Stimulated activated CD4-positive, alpha-beta T cell treated with anti-CD3 and anti-CD28 coated beads, Interleukin-1b, Interleukin-23, amount 100 ng/mL, for 48 hours (primary cell): ENCODE measurements at places on chromosomes 12 and 14.

DNA sequence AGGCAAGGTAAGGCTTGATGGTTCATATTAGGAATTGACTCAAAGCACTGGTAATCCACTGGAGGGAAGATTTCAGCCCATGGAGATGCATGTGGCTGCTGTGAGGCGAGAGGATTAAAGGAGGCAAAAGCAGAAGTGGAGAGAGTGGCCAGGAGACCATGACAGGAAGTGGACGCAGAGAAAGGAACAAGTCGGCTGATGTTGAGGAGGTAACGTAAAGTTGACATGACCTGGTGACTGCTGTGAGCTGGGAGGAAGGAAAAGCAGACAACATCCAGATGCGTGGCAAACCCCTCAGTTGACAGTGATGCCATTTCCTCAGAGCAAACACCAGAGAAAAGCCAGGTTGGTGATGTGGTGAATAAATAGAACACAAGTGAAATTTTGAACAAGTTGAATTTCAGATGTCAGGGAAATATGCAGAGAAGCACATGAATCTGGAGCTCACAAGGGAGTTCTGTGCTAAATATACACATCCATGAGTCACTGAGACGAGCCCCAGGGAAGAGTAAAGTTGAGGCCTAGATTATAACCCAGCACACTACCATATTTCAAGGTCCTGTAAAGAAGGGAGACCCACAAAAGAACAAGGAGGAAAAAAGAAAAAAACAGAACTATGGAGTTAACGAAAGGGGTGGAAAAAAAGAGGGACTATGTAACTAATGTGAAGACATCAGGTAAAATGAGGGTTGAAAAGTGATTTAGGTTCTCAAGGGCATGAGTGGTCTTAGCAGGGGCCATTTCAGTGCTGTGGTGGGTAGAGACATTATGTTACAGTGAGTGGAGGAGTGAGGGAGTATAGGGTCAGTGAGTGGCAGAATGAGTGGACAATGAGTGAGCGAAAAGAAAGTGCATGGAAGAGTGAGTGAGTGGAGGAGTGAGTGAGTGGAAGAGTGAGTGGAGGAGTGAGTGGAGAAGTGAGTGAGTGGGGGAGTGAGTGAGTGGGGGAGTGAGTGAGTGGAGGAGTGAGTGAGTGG lies 61.6 kb upstream of the GZMB start:
- no peak for DNase-seq

DNA sequence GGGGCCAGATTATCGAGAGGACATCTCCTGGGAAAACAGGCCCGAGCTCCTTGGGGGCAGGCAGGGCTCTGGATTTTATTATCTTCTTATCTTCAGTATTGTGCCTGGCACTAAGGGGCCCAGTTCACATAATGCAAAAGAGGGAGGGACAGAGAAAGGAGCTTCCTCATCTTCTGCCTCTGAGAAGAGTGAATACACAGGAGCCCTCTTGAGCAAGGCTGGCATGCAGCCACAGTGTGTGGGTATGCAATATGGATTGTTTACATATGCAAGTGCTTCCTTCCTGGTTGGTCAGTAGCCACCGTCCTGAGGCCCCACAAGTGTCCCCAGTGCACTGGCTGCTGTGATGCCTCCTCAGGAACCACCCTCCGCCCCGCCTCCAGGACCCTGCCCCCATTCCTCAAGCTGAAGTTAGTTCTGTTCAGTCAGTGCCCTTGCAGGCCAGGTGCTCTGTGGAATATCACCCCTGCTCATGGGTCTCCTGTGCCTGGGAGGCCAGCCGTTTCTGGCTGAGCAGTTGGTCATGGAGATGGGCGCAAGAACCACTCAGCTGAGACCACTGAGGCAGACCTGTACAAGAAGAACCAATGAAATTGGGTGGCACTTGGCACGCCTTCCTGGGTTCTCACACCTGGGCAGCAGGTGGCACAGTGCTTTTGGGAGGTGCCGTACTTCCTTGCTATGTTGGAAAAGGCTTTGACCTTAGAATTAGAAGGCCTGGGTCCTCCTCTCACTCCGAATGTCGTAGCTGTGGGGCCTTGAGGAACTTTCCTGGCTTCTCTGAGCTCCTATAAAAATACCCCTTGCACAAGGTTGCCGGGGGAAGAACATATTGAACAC lies 35.1 kb upstream of the ACTN1 start:
- DNase-seq = no peak

- DNase-seq = no peak
Measured at GRCh38 chr14:71863049-71863448, 69.2 kb upstream of the RGS6 start.

DNA sequence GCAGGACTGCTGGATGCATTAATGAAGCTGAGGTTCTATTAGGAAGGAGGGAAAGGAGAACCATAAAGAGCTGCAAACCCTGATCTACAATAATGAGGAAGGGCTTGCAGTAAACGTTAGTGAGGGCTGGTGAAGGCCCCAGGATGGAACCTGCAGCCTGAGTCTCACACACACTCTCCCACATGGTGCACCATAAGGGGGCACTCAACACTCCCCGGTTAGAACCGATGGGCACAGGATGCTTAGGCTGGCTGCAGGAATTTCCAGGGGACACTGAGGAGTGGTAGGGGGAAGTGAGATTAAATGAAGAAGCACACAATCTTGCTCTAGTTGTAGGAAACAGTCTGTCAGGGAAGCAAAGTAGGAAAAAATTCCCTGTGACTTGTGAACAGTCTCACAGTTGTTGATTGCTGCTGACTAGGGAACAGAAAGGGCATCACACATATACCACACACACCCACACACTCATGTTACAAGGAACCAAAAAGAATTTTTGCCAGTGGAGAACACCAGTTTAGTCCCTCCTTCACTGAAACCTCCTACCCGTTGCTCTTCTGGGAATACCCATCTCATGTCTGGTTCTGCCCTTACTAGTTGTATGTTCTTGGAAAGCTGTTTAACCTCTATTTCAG lies 56.2 kb upstream of the FERMT2 start:
- no peak for DNase-seq

GRCh38 chr12:45322810-45323209 lies 106.9 kb downstream of the ANO6 start:
- DNase-seq = no peak

DNA sequence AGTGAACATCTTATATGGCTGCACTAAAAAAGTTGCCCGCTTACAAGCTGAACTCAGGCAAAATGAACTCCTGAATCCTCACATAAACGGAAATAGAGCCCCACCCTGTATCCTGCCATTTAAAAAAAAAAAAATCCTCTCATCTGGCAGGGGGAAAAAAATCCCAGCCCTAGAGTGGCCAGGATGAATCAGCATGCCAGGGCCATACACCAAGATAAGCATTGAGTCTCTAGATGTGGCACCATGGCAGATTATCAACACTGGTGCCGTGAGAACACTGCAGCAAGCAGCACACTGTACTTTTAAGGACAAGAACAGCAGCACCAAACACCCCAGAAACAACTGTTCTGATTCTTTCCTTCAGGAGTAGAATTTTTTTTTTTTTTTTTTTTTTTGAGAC lies 65.5 kb downstream of the RASSF3 start:
- DNase-seq = no peak

- DNase-seq = no peak
Measured at GRCh38 chr12:16523284-16523950, 82.5 kb downstream of the LMO3 start.

DNA sequence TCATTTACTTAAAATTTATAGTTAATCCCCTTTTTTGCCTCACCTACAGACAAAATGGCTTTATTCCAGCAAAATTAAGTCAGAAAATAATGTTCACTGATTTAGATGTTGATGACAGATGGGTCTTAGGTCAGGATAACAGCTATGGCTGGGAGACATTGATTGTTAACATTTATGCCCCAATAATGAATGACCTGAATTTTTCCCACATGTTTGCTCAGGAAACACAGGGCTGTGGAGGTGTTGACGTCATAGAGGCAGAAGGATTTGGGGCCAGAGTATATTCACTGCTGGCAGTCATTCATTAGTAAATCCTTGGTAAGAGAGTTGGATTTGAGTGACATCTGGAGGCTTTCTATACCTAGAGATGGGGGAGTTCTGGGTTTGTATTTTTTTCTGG lies 121.3 kb downstream of the PDE3A start:
- no peak for DNase-seq

GRCh38 chr12:67701121-67701520 lies 52.6 kb downstream of the DYRK2 start:
- DNase-seq = no peak

DNA sequence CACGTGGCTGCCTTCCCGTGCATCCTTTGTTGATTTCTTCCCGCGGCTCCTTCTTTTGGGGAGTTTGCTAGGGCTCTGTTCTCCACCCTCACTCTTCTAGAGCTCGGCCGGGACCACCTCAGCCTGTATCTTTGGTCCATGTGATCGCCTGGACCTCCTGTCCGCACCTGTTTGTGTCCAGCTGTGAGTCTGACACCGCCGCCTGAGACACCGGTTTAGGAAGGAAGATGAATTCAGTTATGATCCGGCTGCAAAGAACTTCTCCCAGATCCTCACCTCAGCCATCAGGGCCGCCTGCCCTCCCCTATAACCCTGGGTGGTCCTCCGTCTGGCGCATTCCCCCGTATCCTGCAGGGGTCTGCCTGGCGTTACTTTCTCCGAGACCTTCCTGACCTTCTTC lies 690 bp upstream of the TDRD9 start:
- DNase-seq = no peak

DNA sequence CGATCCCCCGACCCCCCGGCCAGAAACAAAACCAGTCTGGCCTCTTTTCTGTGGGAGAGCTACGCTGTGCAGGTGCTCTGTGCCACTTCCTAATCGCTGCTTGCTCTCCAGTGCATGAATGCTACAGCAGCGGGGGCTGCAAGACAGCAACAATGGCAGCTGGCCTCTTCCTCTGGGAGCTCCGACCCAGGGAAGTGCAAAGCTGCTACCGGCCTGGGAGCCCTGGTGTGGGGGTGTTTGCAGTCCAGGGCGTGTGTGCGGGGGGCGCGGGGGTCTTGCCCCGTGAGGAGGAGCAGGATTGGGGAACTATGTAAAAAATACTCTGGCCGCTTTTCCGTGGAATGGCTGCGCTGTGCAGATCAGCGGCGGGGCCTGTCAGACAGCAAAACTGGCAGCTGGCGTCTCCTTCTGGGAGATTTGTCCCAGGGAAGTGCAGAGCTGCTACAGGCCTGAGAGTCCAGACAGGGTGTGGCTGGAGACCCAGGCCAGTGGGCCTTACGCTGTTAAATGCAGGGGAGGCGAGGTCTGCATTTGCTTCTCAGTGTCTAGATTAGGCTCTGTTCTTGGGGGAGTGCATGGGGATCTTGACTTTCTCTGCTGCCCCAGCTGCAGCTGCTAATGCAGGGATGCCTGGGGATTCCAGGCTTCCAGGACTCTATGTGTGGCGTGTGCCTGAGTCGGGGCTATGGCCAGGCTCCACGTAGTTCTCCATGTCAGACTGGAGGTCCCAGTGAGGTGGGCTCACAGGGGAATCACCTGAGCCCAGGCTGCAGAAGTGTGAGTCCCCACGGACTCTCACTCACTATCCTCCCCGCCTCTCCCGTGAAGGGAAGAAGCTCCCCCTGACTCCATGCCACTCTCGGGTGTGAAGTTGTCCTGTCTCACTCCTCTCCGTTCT lies 344.5 kb downstream of the AEBP2 start:
- DNase-seq = no peak

DNA sequence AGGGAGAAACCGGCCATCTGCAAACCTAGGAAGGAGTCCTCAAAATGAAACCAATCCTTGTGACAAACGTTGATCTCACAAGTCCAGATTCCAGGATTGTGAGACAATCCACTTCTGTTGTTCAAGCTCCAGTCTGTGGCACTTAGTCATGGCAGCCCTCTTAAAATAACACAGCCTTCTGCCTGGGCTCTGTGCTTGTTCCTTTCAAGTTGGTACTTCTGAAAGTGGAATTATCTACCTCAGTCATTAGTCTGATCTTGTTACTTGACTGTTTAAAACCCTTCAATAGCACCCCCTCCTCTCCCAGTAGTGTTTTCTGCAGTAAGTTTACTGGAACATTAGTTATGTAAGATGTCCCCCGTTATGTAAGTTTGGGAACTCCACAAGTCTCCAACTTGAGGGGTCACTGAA lies 111.0 kb upstream of the HIF1A start:
- DNase-seq = no peak

GRCh38 chr12:95182868-95183415 lies 34.3 kb downstream of the FGD6 start:
- DNase-seq = peak; percentile 38

DNA sequence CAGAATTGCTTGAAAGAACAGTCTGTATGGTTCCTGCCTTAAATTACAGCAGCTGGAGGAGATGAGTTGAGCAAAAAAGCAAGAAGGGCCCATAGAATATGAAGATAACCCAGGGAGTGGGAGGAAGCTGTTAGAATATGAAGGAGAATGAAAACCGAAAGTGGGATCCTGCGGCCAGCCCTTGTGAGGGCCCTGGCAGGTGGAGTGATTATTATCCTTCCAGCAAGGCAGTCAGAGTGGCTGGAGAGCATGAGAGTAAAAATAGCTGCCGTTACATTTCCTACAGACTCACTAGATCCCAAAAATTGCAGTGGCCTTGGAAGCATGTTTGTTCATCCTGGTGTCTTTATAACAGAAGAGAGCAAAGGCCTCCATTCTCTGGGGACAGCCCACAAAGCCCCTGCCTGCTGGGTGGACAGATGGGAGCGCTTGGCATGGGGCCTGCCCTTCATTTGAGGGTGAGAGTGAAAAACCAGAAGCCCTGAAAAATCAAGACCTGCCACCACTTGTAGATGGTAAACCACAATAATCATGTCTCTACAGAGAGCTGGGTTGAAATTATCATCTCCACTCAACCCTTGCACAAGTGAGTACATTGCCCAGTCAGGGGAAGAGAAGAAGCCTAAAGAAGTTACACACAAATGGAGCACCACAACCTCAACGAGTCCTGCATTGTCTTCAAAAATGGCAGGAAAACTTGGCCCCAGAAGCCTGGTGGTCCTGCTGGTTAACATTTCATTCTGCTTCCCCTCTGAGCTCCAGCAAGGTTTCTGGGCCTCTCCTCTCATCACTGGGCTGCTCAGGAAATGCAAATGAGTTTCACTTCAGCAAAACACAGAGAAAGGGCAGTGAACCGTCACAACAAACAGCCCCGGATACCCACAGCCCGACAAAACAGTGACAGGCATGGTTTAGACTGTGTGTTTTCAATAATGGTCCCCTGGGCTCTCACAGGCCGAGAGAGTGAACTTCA lies 20.5 kb downstream of the ZDHHC22 start:
- DNase-seq = no peak

DNA sequence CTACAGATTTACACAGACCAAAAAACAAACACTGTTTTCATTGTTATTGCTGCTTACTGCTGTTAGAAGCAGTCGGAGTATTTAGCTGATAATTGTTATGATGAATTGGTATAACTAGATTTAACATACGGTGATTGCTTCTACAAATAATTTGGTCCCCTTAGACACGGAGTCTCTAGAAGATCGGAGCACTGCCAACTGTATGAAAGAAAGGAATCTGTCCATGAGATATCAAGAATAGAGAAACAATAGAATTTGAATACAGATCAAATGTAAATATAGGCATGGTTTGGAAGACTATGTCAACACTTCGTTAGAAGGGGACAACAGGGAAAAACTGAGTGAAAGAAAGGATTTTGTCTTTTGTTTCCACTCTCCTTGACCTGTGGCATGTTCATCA lies 110.9 kb downstream of the PPP2R5E start:
- no peak for DNase-seq
